NCI-H1436 (cell line): ENCODE measurements at places on chromosomes 7 and 10.

GRCh38 chr10:26696786-26697162 is 727 bp upstream of the PDSS1 start:
- DNase-seq = no peak

DNA sequence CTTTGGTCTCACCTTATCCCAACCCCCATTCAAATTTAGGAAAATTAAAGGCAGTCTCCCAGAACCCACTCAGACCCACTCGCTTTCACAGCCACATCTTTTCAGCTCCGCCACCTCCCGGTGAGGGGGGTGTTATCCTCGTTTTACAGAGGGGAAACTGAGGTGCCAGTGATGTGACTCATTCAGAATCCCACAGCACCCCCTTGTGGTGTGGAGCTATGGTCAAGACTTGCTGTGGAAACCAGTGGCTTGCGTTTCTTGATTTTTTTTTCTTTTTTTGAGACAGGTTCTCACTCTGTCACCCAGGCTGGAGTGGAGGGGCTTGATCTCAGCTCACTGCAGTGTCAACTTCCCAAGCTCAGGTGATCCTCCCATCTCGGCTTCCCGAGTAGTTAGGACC is 27.6 kb downstream of the SLC35G1 start:
- no peak for DNase-seq

DNA sequence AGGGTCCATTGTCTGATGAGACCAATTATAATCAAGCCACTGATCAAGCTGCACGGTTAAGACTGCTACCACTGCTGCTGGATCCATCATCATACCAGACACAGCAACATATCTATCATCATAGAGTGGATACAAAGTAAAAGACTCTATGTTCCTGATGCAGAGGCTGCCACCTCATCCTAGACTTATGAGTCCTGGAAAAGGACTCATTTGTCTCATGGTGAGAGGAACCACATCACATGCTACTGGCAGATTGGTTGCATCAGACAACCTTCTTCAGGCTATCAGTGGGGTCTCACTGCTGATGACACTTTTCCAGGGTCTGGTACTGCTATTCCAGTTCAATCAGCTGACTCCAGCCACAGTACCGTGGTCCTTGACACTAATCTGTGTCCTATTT is 79.0 kb downstream of the ABI1 start:
- no peak for DNase-seq

GRCh38 chr10:45050551-45051235 is 50.0 kb downstream of the ZNF22 start:
- DNase-seq = no peak

DNA sequence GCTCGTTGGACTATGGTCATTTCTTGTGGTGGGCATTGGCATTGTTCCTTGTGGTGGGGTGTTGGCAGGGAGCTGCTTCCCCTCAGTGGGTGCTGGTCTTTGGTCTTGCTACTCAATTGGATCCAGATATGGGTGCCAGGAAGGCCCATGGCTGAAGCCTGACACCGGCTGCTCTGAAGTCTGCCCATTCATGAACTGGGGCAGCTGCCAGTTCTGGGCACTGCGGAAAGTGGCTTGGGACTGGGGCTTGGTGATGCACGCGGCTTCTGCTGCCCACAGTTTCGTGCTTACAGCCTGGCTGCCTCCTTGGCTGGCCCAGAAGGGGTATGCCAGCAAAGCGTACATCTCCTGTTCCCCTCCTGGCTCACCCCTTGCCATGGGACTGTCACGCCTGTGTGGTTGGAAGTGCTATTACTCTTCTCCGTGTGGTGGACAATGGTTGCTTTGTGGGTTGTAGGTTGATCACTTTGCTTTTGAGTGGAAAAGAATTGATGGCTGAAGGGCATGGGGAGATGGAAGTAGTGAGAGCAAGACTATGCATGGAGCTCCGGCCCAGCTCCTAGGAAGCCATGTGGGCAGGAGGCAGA is 54.7 kb downstream of the ADAMTS14 start:
- DNase-seq = no peak

- DNase-seq = no peak
Observed at GRCh38 chr7:51314726-51315125, 1.9 kb downstream of the COBL start.

- no peak for DNase-seq
Observed at GRCh38 chr7:74372511-74373111, 81.1 kb upstream of the GTF2IRD1 start.

- DNase-seq = no peak
Observed at GRCh38 chr7:114293289-114294012, 121.2 kb upstream of the FOXP2 start.

DNA sequence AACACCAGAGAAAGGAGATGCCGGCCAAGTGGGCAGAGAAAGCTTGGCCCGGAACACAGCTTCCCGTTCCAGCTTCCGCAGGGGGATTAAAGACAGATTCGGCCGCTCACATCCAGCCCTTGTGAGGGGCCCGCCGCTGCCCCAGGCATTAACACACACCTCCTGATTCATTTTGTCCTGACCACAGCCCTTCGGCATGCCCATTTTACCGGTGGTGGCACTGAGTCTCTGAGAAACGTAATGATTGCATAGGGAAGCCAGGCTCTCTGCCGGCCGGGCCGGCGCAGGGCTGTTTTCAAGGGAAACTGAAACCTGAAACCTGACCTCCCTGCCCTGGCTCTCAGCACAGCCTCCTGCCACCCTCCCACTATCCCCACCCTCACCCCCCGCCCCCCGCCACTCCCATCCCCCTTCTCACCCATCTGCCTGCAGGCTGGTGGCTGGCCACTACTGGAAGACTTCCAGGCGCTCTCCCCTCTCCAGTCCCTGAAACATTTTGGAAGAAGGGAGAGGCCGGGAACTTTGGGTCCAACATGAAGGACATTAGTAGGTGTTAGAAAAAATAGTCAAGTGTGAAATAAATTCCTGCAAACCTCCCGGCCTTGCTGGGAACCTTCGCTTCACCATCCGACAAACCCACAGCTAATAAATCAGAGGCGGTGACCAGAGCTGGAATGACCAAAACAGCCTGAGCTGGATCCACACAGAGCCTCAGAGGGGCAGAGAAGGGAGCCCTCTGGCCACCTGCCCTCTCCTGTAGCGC is 83.5 kb upstream of the CUX1 start:
- DNase-seq = no peak

- no peak for DNase-seq
Observed at GRCh38 chr7:86949052-86949778, 110.2 kb downstream of the ELAPOR2 start.

- no peak for DNase-seq
Observed at GRCh38 chr10:93410697-93411348, 71.3 kb downstream of the MYOF start.

GRCh38 chr10:8057636-8058273 is 3.3 kb downstream of the GATA3 start:
- no peak for DNase-seq

DNA sequence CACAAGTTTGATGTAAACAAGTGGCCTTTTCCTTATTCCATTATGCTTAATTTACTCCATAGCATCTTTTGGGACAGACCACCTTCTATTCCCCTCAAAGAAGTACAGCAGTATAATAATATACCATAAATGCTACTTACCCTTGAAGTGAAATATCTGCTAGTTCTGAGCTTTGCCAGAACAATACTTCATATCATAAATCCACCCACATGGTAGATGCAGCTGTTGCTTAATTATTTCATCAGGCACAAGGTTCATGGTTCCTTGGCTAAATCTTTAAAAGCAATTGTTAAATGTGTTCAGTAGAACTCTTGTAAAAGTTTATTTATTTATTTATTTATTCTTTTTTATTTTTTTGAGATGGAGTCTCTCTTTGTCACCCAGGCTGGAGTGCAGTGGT is 32.9 kb downstream of the CSTF2T start:
- no peak for DNase-seq

DNA sequence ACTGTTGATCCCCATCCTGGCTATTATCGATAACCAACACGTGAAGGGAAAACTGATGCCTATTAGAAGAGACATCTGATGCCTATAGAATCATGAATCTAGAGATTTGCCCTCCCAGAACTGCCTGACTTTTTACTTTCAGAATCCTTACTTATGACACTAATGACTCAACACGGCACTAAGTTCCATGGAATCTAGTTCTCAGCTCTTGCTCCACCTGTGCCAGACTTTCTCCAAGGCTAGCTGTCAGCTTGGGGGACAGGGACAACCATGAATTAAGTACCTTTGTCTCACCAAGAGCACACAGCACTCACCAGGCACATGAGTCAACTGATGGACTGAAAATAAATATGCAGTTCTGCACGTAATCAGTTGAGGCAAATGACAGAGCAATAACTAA is 184.2 kb downstream of the FRMD4A start:
- DNase-seq = no peak

DNA sequence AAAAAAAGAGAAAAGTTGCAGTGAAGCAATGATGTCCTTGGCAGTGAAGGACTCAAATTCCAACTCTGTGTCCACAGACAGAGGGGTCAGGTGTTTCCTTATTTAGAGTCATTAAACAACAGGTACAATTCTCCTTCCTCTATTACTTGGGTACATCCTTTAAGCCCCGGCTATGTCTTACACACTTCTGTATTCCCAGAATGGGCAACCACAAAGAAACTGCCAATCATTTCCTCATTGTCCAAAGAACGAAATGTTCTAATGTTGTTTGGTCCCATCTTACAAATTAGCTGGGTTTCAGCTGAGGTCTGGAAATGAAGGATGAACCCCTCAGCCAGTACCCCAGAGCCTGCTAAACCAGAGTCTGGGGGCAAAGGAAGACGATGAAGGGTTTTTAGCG is 59.5 kb downstream of the GRB10 start:
- DNase-seq = no peak

GRCh38 chr10:114172216-114172615 is 1.8 kb downstream of the CCDC186 start:
- no peak for DNase-seq

DNA sequence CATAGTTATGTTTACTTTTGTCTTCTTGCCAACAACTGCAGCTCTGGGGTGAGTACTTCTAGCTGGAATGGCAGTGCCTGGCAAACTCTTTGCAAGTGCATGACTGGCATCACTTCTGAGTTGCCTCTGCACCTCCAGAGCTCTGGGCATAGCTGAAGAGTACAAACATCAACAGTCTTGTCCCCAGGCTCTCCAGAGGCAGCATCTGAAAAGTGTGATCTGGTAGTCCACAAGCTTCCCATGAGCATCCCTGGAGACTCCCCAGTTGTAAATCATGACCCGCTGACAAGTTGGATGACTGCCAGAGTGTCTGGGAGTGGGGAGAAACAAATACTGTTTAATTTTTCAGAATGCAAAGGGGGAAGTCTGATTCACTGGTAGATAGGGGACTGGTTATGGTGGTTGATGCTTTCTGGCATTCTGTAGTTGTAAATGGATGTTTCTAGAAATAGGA is 138.9 kb upstream of the CDK13 start:
- peak; percentile 33 for DNase-seq

DNA sequence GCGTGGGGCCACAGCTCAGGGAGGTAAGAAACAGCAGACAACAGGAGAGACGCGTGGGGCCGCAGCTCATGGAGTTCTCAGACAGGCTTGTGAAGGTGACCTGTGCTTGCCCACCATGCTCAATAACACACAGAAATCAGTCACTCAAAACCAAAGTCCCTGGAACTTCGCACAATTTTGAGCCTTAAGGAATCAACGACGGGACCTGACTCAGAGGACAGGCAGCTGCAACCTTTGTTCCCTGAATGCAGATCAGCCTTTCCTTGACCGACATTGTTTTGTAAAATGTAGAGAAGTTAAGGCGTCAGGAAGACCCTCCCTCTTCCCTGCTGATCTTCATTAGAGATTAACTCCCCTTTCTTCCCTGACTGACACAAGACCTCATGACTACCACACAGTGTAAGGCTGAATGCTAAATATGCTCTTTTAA is 8.5 kb upstream of the KNDC1 start:
- DNase-seq = no peak

GRCh38 chr7:99504281-99504602 is 220 bp upstream of the ZKSCAN5 start:
- DNase-seq = peak; percentile 97

GRCh38 chr7:148334959-148335577 is 255.5 kb upstream of the C7orf33 start:
- DNase-seq = peak; percentile 77

DNA sequence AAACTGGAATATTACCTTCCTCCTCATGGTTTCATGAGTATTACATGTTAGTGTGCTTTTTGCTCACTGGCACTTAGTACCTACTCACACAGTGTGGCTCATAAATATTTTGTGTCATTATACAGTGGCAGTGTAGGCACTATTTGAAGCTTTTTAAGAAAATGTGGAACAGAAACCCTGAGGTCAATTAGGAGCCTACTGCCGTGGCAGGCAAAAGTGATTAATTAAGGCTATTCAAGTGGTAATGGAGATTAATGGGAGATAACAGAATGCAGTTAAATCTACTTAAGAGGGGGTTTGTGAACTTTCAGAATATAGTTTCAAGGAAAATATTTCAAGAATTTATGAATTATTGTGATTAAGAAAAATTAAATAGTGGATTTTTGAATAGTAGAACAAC is 277.6 kb downstream of the HGF start:
- no peak for DNase-seq

- no peak for DNase-seq
Observed at GRCh38 chr7:101900103-101900502, 82.7 kb downstream of the CUX1 start.

DNA sequence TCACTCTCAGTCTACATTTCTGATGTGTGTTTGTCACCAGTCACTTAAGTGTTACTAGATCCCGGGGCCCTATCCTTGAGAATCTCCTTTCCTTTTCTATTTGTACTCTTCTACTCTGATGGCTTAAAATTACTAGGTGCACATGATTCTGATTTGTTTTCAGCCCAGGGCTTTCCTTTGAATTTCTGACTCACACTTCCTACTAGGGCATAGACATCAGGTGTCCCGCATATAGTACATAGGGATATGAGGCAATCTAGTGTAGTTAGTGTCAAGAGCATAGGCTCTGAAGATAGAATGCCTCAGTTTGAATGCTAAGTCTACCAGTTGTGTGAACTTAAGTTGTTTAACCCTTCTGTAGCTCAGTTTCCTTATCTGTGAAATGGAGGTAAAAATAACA is 49.4 kb upstream of the LRRN3 start:
- DNase-seq = no peak

- DNase-seq = no peak
Observed at GRCh38 chr7:55516409-55516808, 55.9 kb downstream of the VOPP1 start.

DNA sequence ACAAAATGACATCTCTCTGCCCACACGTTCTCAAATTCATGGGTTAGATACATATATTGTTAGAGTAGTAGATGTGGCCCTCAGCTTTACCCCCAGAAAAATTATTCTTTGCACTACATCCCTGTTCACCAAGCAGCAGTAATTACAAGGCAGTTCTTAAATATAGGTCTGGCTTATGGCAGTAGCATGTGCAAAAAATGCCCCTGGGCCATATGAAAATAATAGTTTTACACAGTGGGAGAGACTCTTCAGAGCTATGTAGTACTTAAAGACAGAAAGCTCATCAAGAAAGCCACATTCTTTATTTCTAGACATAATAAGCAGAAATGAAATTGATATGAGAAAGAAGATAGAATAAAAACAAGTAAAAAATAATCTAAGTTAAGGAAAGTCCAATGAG is 196.3 kb upstream of the FOXP2 start:
- no peak for DNase-seq
